Fibroblast of the conjunctiva (primary cell): ENCODE measurements at places on chromosomes 3 and 15.

DNA sequence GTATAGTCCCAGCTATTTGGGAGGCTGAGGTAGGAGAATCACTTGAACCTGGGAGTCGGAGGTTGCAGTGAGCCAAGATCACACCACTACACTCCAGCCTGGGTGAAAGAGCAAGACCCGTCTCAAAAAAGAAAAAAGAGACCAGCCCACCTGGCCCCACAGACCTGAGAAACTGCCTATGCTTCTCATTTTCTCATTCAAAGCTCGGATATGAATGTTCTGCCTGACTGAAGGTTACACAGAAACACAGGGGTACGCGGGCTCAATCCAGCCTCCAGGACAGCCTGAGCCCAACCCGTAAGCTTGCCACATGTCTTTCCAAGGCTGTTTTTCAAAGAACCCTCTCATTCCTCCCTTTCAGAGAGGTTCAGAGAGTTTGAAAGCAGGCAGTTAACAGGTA, 9.7 kb upstream of the LRRC15 start:
- DNase-seq, result no peak

DNA sequence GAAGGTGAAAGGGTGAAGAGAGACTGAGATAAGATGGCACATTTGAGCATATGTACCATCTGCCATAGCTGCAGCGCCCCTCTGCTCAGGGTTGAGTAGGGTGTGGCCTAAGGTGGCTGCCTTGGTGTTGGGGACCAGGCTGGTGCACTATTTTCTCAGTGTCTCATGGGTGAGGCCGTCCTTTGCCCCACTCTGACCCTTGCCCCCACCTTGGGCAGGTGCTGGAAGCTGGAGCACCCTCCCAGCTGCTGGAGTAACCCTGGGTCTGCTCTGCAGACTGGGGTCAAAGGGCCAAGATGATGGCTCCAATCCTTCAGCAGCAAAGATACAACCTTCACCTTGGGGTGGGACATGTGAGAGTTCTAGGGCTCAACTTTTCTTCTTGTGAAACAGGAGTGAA, 69.2 kb downstream of the DAPK2 start:
- no peak for DNase-seq

- no peak for DNase-seq
These were observed 23.9 kb upstream of the MOBP start for GRCh38 chr3:39443530-39443929.

GRCh38 chr3:102183186-102183585, 251.6 kb upstream of the ZPLD1 start:
- DNase-seq, result no peak

- DNase-seq, result no peak
These were observed 60.8 kb downstream of the SNRK start for GRCh38 chr3:43346978-43347749.

GRCh38 chr15:68432441-68433064, 590 bp upstream of the ITGA11 start:
- DNase-seq, result no peak

GRCh38 chr3:48372377-48372770, 355 bp downstream of the FBXW12 start:
- no peak for DNase-seq

DNA sequence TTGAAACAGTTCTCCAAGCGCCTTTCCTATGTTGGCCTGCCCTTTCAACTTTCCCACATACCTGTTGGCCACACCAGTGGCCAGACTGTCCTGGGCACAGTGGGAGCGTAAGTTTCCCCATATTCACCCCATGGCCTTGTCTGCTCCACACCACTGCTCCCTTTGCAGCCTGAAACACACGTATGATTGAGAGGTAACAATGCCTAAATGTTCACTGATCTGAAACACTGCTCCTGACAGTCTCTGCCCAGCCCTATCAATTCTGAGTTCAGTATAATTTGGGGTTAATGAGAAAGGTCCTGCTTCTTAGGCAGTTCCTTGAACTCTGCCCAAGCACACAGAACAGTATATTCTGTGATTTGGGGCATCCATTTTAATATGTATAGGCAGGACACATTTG, 52.2 kb downstream of the ANXA2 start:
- DNase-seq, result no peak

- DNase-seq, result no peak
These were observed 108.8 kb downstream of the TOP2B start for GRCh38 chr3:25555695-25556437.

- no peak for DNase-seq
These were observed 31.5 kb downstream of the MRPS11 start for GRCh38 chr15:88498996-88499395.

- DNase-seq, result no peak
These were observed 30.6 kb upstream of the MECOM start for GRCh38 chr3:169694117-169694516.

- DNase-seq, result no peak
These were observed 81.1 kb upstream of the VGLL4 start for GRCh38 chr3:11724615-11725339.

- no peak for DNase-seq
These were observed 375.1 kb upstream of the THBS1 start for GRCh38 chr15:39205506-39206371.

DNA sequence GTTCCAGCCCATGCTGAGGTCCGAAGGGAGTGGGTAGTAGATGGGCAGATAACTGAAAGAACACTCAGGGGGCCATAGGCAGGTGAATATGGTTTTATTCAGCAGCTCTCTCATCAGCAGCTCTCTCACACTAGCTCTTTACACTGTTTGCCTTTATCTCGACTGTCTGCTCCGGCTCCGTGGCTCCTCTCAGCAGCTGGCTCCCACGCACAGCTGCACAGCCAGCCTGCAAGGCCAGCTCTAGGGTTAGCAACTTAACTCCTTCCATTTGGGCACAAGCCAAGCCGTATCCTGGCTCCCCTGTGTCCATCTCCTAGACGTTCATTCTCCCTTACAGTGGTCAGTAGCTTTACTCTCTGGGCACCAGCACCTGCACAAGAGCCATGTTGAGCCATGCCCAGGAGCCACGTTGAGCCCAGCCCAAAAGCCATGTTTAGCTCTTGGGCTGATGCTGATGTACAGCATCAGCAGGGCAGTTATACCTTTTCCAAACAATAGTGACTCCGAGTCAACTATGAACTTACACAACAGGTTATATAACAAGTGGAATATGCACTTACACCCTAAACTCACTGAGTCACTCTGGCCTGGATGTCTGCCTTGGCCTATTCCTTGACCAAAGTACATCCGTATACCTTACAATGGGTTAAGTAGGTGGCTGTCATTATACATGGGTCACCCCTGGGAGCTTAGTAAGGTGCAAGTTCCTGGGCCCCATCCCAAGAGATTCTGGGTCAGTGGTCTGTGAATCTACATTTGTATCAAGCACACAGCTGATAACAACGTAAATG, 34.6 kb upstream of the TOPAZ1 start:
- no peak for DNase-seq

DNA sequence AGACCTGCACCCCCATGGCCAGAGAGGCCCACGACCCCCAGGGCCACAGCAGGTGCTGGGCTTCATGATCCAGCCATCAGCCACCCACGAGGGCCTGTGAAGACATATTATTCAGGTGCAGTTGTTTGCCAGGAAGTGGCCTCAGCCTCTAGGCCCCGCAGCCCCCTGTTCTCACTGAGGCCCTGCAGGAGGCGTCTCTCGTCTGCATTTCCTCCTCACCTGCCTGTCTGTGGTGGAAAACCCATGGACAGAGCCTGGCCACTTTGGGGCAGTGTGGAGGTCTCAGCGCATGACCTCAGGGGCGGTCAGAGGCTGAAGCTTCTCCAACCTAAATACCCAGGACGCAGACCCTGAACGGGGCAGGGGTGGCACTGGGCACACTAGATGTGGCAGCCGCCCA, 18.6 kb downstream of the UROC1 start:
- DNase-seq, result no peak

DNA sequence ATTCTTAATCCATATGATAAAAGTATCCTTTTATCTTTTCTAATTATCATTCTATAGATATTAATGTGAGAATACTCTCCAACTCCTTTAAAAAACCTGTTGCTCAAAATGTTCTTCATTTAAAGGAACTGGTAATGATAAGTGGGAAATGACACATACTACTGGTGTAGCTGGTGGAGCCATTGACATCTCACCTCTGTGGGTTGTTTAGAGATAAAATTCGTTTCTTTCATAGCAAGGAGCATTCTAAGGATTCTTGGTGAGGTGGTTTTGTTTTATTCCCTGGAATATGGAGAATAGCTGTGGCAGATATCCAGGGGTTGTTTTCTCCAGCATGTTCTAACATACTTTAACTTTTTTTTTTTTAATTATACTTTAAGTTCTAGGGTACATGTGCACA, 299.8 kb upstream of the THBS1 start:
- no peak for DNase-seq

GRCh38 chr3:159884661-159885402, 103.8 kb upstream of the IL12A start:
- peak; percentile 60 for DNase-seq

DNA sequence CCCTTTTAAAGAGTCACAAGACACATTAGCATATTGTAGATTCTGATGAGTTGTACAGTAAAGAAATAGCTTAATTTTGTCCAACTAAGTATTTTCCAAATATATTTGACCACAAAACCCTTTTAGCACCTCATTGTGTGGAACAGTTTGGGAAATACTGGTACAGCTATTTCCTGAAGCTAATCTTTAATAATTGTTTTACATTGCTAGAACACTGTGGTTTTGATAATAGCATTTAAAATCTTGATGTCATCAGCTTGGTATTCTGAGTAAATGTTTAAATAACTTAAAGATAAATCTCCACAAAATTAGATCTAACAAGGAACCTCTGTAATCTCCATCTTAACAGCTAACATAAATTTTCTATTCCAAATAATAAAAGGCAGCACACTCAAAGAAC, 140.0 kb upstream of the MLF1 start:
- no peak for DNase-seq
